NCI-H1048 (cell line): ENCODE measurements at places on chromosomes 12 and 14.

GRCh38 chr12:94219622-94220302 lies 71.4 kb downstream of the PLXNC1 start:
- no peak for DNase-seq

- DNase-seq = no peak
Measured at GRCh38 chr14:80965037-80965436, 9.6 kb downstream of the TSHR start.

DNA sequence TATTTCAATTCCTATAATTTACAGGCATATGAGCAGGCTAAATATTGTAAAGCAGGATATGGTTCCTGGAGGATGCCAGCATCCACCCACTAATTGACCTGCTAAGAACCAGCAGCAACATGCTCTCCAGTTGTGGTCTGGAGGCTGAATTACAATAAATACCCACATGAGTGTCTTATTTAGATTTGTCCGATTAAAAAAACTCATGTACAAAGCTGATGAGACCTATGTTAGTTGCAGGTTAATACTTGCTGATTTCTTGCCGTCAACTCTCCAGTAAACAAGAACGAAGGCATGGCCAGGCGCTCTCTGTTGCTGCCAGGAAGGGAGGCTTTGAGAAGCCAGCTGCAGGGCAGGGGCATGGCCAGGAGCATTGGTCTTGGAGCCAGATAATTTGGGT lies 169.3 kb upstream of the PRICKLE1 start:
- DNase-seq = no peak

GRCh38 chr14:89303456-89304435 lies 113.3 kb downstream of the FOXN3 start:
- no peak for DNase-seq

GRCh38 chr12:92899386-92900001 lies 29.6 kb downstream of the EEA1 start:
- no peak for DNase-seq

DNA sequence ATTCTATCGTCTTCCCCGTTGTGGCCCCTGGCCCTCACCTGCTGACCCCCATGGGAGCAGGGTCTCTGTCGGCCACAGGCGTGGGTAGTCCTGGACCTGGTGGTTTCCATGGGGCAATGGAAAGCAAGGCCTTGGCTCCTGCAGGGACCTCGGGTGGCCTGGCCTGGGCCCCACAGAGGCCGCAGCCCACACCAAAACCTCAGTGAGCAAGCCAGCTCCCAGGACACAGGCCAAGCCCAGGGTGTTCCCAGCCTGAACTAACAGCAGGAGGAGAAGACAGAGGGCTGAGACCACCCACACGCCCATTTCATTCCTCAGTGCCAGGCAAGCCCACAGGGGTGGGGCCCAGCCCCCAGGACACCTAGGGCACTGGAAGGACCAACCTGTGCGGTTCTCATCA lies 16.9 kb downstream of the ABCB9 start:
- no peak for DNase-seq

GRCh38 chr14:70884595-70885342 lies 22.5 kb upstream of the PCNX1 start:
- no peak for DNase-seq

GRCh38 chr14:104399432-104400155 lies 180.0 kb upstream of the C14orf180 start:
- no peak for DNase-seq

- DNase-seq = no peak
Measured at GRCh38 chr12:119840582-119840981, 36.5 kb downstream of the CIT start.

GRCh38 chr14:30848449-30849240 lies 25.7 kb upstream of the COCH start:
- no peak for DNase-seq

GRCh38 chr12:83122623-83122934 lies 435.9 kb downstream of the TMTC2 start:
- no peak for DNase-seq

- no peak for DNase-seq
Measured at GRCh38 chr12:127579446-127579845, 687.5 kb upstream of the TMEM132C start.

- DNase-seq = no peak
Measured at GRCh38 chr12:5187136-5187535, 143.5 kb downstream of the KCNA5 start.

DNA sequence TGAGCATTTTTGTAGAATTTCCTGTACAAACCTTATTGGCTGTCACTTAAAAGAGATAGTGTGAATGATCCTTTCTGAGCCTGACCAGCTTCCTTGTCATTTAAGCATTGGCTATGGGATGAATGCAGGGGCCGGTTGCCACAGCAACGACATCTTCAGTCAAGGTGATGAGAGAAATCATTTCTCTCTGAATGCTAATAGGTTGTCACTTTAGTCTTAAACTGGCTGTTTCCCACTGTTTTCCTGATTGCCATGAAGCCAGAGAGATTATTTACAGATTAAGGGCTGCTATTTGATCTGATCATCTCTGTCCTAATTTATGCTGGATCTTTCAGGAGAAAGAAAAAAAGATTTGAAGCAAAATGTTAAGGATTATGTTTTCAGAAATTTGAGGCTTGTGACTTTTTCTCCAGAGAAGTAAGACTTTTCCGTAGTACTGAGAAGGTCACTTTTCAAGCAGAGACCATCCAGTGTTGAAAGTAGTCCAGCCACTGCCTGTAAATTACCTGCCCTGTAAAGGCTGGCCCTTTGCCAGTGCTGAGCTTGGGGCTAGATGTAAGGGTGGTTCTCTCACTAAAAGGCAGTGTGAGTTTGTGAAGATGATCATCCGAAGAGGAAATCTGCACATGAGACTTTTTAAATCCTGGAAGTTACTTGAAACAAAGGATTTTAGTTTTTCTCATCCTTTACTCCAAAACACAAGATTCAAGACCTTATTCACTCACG lies 235.6 kb downstream of the DACT1 start:
- no peak for DNase-seq

GRCh38 chr12:15982471-15982870 lies 71.3 kb downstream of the DERA start:
- DNase-seq = no peak

GRCh38 chr12:39587225-39587624 lies 32.4 kb downstream of the ABCD2 start:
- DNase-seq = no peak

DNA sequence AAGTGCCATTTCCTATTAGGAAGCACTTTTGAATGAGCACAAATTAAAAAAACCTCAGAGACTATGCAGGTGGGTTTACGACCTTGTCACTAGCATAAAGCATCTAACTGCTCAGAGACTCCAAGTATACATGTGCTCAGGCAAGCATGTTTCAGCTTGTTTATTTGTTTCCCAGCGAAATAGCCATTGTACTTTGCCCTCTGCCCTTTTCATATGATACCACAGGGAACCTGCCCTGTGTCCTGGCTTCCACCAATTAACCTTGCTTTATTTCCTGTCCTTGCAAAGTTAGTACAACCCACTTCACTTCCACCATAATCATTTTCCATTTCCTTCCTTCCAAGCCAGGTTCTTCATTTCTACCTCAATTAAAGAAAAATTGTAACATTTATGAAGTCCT lies 194.9 kb downstream of the DUSP6 start:
- no peak for DNase-seq
